ENCODE measurements at places on chromosomes 13 and 19.
A peak's percentile ranks its signal among the peaks of the same experiment; 100 is the strongest.

DNA sequence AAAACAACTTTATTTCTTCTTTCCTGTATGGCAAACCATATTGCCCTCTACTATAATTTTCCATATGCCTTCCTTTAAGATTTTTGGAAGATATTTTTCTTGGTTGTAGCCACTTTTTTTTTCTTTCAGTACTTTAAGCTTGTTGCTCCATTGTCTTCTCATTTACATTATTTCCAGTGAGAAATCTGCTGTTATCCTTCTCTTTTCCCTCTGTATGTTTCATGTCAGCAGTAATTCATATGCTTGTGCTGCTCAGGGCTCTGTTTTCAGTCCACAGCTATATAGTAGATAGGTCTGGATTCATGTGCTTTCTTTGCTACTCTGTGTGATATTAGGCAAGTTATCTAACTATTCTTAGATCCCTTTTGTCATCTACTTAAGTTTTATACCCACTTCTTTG lies 267.6 kb downstream of the OXGR1 start:
- no peak for DNase-seq

DNA sequence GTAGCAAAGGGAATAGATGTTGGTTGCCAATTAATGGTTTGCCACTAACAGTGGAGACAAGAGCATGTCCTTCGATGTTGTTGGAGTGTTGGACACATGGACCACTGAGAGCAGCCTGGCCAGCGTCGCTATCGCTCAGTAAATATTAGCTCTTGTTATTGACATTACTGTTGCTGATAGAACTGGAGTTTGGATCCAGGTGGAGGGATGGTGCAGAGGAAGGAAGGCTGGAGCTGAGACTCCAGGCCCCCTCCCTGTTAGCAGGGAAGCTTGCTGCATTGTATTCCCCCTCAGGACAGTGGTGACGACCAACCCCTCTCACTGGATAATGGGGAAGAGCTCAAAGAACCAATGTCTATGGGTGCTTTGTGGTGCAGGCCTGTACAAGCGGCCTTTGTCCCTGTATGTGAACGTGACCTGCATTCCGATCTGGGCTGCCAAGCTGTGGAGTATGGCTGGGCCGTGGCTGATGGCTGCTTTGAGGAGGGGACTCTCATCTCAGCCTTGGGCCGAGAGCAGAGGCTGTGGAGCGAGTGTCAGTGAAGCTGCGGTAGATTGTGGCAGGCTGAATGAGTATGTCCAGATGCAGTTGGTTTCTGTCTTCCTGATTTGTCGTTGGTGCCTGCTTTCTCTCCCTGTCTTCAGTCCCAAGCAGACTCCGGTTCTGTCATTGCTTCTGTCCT lies 7.0 kb downstream of the CLASRP start:
- DNase-seq = peak; percentile 38

DNA sequence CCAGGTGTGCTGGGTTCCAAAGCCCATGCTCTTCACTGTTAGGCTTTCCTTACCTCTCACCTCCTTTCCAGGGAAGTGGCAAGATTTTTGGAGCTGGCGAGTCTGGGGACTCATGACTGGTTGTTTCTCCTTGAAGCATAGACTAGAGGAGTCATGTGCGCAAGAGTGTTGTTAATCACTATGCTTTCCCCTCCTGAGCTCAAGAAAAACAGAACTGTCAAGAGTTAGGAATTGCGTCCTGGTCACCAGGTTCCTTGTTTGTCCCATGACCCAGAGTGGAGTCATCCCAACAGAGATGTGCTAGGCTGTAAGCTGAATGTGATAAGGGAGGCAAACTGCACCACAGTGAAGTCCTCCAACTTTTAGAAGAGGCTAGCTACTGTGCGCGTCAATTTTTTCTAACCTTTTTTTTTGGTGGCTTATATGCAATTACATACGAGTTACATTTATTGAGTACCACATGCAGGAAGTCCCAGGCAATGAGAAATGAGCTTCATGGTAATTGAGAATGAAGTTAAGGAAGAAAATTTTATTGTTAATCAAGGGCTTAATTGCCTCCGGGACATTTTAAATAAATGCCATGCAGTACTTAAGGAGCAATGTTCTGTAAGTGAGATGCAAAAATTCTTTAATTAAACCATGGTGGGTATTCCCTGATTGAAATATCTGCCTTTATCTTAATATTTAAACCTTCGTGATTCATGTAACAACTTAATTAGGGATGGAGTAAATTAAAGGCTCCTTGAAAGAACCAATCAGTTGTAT lies 233.9 kb downstream of the ZIC5 start:
- DNase-seq = no peak

- no peak for DNase-seq
Observed at GRCh38 chr13:24911133-24911908, 147.4 kb downstream of the RNF17 start.

GRCh38 chr19:48108997-48109782 lies 1.4 kb downstream of the PLA2G4C start:
- no peak for DNase-seq

GRCh38 chr13:74210693-74211393 lies 76.6 kb upstream of the KLF12 start:
- DNase-seq = no peak

- no peak for DNase-seq
Observed at GRCh38 chr13:41394166-41394565, 63.2 kb upstream of the RGCC start.

DNA sequence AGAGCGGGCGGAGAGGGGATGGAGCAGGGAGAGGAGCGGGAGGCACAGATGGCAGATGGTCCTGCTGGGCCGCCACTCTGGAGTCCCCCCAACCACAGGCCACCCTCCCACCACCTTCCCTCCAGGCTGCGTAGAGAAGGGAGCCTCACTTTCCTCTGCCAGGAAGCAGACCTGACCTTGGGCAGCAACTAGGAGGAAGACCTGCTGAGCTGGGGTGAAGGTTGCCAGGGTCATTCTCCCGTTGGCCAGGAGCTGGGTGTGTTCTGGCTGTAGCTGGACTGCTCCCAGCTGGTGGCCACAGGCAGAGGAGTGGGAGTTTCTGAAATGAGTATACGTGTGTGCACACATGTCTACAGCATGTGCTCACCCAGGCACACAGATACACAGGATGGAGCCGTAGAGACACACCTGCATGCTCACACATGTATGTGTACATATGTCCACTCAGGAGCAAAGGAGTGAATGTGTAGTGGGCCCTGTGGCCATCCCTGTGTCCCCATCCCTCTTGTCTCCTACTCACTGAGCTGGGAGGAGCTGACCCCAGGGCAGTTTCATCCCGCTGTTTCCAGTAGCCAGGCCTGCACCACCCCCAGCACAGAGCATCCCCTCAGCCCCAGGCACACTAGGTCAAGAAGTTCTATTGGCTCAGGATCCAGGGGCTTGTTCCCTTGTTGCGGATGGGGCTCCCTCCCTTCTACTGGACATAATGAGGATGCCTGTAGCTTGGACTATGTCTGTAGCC lies 53.0 kb downstream of the CHST8 start:
- DNase-seq = no peak

DNA sequence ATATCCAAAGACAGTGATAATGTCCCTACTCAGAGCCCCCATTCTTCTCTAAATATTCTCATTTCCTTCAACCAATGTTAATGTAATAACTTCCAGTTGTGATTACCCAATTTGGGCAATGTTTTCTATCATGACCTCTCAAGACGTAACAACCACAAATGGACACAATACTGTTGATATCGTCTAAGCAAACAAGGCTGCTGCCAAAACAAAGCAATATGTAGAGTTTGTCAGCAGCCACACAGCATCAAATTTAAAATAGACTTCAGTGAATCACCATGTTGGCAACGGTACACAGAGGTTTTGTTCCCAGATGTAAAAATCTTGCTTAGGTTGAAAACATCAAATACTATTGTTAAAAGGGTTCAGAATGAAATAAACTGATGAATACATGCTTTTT lies 205.1 kb downstream of the DACH1 start:
- no peak for DNase-seq

DNA sequence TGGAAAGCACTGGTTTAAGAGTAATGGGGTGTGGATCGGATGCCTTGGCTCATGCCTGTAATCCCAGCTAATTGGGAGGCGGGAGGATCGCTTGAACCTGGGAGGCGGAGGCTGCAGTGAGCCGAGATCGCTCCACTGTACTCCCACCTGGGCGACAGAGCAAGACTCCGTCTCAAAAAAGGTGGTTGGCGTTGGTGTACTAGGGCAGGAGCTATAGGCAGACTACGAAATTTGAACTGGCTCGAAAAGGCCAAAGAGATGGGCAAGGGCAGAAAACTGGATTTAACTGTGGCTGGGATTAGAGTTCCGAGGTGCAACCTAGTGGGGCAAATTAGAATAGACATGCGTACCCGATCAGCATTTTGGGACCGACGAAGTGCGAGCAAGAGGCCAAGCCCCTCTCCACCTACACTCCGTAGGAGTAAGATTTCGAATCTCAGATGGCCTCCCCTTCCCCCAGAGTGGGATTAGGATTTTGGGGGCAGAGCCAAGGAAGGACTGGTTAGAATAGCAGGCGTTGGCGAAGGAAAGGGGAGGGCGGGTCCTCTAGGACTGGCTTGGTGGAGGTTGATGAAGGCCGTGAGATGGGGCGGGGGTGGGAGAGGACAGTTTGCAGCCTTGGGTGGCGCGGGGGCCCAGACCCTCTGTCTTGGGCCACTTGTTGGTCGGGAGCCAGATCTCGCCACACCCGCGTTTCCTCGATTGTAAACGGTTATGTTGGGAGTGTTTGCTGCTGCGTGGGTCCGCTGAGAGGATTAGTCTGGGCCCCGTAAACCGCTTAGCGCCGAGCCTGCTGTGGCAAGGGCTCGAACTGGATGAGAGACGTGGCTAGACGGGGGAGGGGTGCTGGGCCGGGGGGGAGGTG lies 2.0 kb upstream of the INAFM1 start:
- peak; percentile 34 for DNase-seq

- no peak for DNase-seq
Observed at GRCh38 chr13:74251778-74252519, 117.7 kb upstream of the KLF12 start.

GRCh38 chr13:46071590-46072249 lies 19.2 kb upstream of the ZC3H13 start:
- no peak for DNase-seq

DNA sequence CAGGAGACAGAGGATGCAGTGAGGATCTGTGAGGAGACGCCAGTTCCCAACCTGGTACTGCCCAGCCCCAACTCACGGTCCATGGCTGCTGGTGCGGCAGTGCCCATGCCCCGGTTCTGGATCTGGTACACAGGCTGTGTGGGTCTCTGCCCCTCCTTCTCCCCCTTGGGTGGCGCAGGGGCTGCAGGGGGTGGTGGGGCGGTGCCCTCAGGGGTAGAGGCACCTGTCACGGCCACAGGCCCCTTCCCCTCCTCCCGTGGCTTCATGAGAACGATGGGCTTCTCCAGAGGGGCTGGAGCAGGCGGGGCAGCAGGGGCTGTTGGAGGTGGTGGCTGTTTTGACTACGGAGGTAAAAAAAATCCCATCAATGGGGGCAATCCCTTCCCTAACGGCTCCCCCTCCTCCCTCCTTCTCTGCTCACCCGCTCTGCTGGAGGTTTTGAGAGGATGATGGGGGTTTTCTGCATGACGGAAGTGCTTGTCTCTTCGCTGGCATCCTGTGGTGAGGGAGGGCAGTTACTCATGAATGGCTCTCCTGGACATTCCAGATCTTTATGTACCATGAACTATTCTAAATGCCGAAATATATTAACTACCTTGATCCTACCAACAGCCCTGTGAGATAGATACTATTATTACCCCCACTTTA lies 7.1 kb downstream of the SMG9 start:
- no peak for DNase-seq

DNA sequence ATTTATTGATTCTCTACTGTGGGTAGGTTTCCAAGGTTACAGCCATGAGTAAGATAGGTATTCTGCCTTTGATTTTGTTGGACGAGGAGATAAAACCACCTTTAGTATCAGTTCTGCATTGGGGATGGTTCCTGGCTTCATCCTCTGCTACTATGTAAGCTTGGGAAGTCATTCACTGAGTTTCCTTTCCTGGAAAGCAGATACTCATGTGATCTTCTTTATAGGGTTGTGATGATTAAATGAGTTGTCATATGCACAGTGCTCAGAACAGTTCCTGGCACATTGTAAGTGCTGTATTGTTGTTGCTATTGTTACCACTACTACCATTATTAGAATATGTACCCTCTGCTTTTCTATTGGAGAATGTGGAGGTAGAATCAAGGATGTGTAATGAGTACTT lies 13.1 kb upstream of the WTIP start:
- no peak for DNase-seq

DNA sequence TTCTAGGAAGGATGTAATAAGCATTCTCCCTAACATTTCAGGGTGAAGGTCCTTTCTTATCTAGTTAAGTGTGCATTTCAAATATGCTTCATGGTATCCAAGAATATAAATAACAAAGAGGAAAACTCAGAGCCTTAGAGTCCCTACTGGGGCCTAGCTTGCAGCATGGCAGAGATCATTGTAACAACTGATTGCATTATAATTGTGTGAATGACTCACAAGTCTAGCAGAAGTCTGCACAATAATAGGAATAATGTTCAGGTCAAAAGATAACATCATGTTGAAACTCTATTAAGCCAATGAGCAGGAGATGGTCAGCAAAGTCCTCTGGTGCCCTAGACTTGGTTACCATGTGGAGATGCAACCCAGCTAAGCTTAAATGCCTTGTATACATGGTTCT lies 3.4 kb downstream of the POSTN start:
- DNase-seq = no peak

DNA sequence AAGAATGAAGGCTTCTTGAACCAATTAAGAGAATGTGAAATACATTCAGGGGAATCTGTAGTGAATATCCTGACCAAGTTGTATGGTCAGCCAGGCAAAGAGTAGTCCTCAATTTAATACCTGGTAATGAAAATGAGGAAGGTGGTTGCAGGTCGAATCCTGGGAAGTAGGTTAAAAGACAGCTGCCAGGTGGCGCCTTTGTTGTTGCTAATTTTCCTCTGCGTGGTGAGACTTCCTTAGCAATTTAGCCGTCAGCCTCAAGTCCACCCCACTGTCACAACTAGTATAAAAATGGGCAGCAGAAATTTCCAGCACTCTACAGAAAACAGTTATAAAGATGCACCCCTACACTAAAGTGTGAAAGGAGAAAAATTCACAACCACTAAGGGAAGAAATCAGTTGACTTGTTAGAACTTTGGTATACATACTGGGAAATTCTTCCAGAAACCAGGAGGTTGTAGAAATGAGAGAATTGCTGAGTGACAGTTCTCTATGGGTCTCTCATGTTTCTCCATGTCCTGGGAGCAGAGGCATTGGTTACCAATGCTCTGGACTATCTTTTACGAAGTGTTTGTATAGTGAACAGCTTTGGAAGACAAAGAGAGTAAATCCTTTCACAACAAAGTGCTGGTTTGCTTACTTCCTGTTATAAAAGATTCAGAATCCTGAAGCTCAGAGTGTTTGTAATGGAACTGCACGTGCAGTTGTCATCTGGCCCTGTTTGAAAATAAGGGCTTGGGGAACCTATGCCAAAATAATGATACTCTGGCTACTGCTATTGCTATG lies 235.9 kb downstream of the NHLRC3 start:
- no peak for DNase-seq

GRCh38 chr19:38712161-38712748 lies 32.0 kb downstream of the CAPN12 start:
- DNase-seq = no peak

GRCh38 chr13:97281028-97281427 lies 58.9 kb downstream of the MBNL2 start:
- DNase-seq = no peak
